Foreskin keratinocyte (primary cell): ENCODE measurements at places on chromosomes 5 and 9. TPM values are rescaled to one million over a fixed set of nuclear protein-coding genes. Genes with fewer than 3 reads are reported as not detected.

DPP7 gene
- 35.0 and 54.2 TPM in 2 replicates for total RNA-seq

HSPB3 gene
- not detected in 2 replicates for total RNA-seq

CCIN gene
- 0.14 TPM in 1 of 2 replicates, not detected in the other for total RNA-seq

IFNA2 gene
- not detected in 2 replicates for total RNA-seq

DBH gene
- not detected in 2 replicates for total RNA-seq

G3BP1 gene
- total RNA-seq: 270 and 295 TPM in 2 replicates

ANKHD1 gene
- total RNA-seq: 51.0 and 54.5 TPM in 2 replicates

RANBP3L gene
- not detected in 2 replicates for total RNA-seq

SLCO6A1 gene
- not detected in 2 replicates for total RNA-seq

FBP2 gene
- not detected in 2 replicates for total RNA-seq

SOX30 gene
- 0.04 TPM in 1 of 2 replicates, not detected in the other for total RNA-seq

UBE2D2 gene
- 149 TPM in 2 replicates for total RNA-seq

SPAAR gene
- total RNA-seq: not detected in 2 replicates

TAL2 gene
- not detected in 2 replicates for total RNA-seq

GDNF gene
- 1.1 and 1.7 TPM in 2 replicates for total RNA-seq

SLC27A6 gene
- 2.6 and 6.9 TPM in 2 replicates for total RNA-seq

PTPA gene
- 106 and 109 TPM in 2 replicates for total RNA-seq

SGCD gene
- total RNA-seq: not detected in 2 replicates

UAP1L1 gene
- 5.6 and 6.2 TPM in 2 replicates for total RNA-seq

RPP25L gene
- 21.1 and 24.3 TPM in 2 replicates for total RNA-seq

NMRK1 gene
- 18.5 and 20.3 TPM in 2 replicates for total RNA-seq

WDR31 gene
- 0.71 and 1.5 TPM in 2 replicates for total RNA-seq

PFN3 gene
- not detected in 2 replicates for total RNA-seq

RFK gene
- total RNA-seq: 19.8 and 22.4 TPM in 2 replicates

NFIL3 gene
- 10.5 and 10.7 TPM in 2 replicates for total RNA-seq

SH2D3C gene
- total RNA-seq: 0.17 and 0.28 TPM in 2 replicates

AFAP1L1 gene
- total RNA-seq: 16.5 and 16.6 TPM in 2 replicates

LECT2 gene
- total RNA-seq: not detected in 2 replicates

PCDHGB3 gene
- total RNA-seq: 0.07 TPM in 1 of 2 replicates, not detected in the other

NANS gene
- total RNA-seq: 70.0 and 72.0 TPM in 2 replicates

BRD9 gene
- 35.1 and 38.6 TPM in 2 replicates for total RNA-seq

FGD3 gene
- total RNA-seq: 0.11 and 0.20 TPM in 2 replicates

NPR2 gene
- total RNA-seq: 6.7 and 10.7 TPM in 2 replicates

CEP120 gene
- total RNA-seq: 14.6 and 15.3 TPM in 2 replicates

MOB3B gene
- total RNA-seq: 27.7 and 35.0 TPM in 2 replicates

MZB1 gene
- total RNA-seq: 0.21 TPM in 1 of 2 replicates, not detected in the other

NR6A1 gene
- total RNA-seq: 0.68 and 1.0 TPM in 2 replicates

GCNT4 gene
- 2.0 and 2.3 TPM in 2 replicates for total RNA-seq

COL27A1 gene
- 13.4 and 17.7 TPM in 2 replicates for total RNA-seq

TSLP gene
- total RNA-seq: 0.18 TPM in 1 of 2 replicates, not detected in the other

ESM1 gene
- 3.8 and 18.1 TPM in 2 replicates for total RNA-seq

PIP5KL1 gene
- 4.7 and 6.3 TPM in 2 replicates for total RNA-seq

HEMGN gene
- not detected in 2 replicates for total RNA-seq

MCC gene
- 35.9 and 36.2 TPM in 2 replicates for total RNA-seq
